ENCODE measurements at places on chromosomes 4 and X.

DNA sequence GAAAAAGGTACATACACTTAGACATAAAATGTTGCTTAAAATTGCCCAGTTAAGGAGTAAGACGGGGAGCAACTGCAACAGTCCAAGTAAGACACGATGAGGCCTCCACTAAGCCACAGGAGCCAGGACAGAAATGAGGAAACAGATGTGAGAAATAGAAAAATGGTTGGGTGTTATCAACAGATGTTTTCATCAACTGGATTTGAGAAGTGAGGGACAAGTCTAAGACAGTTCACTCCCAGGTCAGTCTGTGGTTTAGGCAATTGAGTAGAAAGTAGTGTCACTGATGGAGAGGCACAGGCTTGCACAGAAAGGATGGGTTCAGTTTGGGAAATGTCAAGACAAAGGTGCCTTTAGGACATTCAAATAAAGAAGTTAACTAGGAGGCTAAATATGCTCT lies 23.5 kb upstream of the PHF8 start:
- H3K4me3 ChIP-seq = no peak overlapping the region
- DNase-seq = no peak
- H3K27ac ChIP-seq = no peak overlapping the region
- no peaks in the 10 kb centered on the region for H3K4me1 ChIP-seq
- no peaks in the 10 kb centered on the region for H3K36me3 ChIP-seq

GRCh38 chr4:183721207-183722081 lies 62.4 kb downstream of the TRAPPC11 start:
- peak overlapping the region; percentile 78 for H3K4me3 ChIP-seq
- no peak for DNase-seq
- H3K4me1 ChIP-seq = peaks cover 11% of the 10 kb centered on the region

- no peaks in the 10 kb centered on the region for H3K36me3 ChIP-seq
- H3K4me3 ChIP-seq = no peak overlapping the region
- no peak overlapping the region for H3K27ac ChIP-seq
- no peaks in the 10 kb centered on the region for H3K27me3 ChIP-seq
Observed at GRCh38 chr4:139200506-139200905, 23.5 kb upstream of the ELF2 start.

- H3K27ac ChIP-seq = no peak overlapping the region
- H3K4me1 ChIP-seq = no peaks in the 10 kb centered on the region
- no peak for DNase-seq
- no peak overlapping the region for H3K4me3 ChIP-seq
- no peaks in the 10 kb centered on the region for H3K27me3 ChIP-seq
Observed at GRCh38 chr4:151530230-151530629, 121.3 kb downstream of the FHIP1A start.

- no peak overlapping the region for H3K4me3 ChIP-seq
- no peaks in the 10 kb centered on the region for H3K27me3 ChIP-seq
- no peak for DNase-seq
- H3K36me3 ChIP-seq = no peaks in the 10 kb centered on the region
- H3K27ac ChIP-seq = no peak overlapping the region
Observed at GRCh38 chr4:5383191-5383980, 325.0 kb downstream of the EVC2 start.

DNA sequence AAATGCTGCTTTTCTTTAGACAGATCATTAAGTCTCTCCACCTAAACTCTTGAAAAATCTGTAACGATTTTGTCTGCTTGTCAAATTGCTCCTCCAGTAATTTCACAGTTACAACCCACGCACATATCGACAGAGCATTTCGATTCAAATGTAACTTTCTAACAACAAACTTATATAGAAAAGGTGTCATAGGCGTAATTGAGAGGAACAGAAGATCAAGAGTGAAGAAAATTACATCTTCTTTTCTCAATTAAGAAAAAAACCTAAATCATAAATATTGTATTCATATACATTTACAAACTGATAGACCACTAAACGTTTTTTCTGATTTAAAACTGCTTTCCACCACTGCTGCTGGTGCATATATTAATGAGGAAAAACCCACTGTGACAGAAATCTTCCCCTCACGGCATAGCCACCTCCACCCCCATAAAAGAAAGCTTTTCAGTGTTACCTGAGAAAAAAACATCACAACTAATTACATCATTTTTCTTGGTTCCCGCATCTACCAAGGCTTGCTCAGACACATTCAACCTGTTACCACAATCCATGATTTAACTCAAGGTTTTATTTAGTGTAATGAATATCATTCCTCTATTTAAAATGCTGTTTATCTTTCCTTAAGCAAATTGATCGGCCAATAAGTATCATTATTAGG lies 1.9 kb downstream of the GPM6A start:
- no peaks in the 10 kb centered on the region for H3K27me3 ChIP-seq
- H3K4me1 ChIP-seq = no peaks in the 10 kb centered on the region
- no peak overlapping the region for H3K27ac ChIP-seq

DNA sequence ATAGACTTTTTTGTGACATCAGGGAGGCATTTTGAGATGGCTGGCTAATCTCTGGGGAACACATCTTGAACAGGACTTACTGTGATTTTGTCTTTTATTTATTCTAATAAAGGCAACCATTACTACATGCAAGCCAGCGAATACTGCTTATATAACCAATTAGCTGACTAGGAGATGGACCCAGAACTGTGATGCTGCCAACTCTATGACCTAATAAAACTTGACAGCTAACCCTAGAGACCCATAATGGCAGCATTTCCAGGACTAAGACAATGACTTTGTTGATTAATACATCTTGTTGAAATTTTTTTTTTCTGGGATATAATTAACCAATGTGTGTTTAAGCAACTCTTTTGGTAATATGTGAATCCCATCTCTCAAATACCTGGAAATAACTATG lies 584.6 kb downstream of the PRR32 start:
- H3K27me3 ChIP-seq = no peaks in the 10 kb centered on the region
- H3K36me3 ChIP-seq = no peaks in the 10 kb centered on the region
- H3K27ac ChIP-seq = no peak overlapping the region
- no peaks in the 10 kb centered on the region for H3K4me1 ChIP-seq
- H3K4me3 ChIP-seq = no peak overlapping the region
- DNase-seq = no peak

All from esophagus squamous epithelium (tissue), 5 donors.